ENCODE measurements at places on chromosomes 13 and 19. TPM values are rescaled to one million over a fixed set of nuclear protein-coding genes. Genes with fewer than 3 reads are reported as not detected.

DNA sequence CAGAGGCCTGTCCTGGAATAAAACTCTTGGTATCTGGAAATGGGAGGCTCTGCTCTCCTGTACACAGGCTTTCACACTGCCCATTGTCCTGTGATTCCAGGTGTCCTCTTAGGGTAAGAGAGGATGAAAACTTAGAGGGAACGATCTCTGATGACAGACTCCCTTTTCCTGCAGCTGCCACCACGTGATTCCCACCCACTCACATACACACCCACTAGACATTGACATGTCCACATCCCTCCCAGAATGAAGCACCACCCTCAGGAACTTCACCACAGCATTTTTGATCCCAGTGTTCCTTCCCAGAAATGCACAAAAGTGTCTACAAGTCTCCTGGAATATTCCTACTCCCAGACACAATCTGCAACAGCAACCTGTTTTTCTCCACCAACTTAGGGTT lies 8.2 kb downstream of the ZNF429 start:
- H3K27ac ChIP-seq, result no peak overlapping the region
- no peaks in the 10 kb centered on the region for H3K4me1 ChIP-seq
- no peak overlapping the region for H3K4me3 ChIP-seq
- peaks cover 18% of the 10 kb centered on the region for H3K36me3 ChIP-seq
- no peaks in the 10 kb centered on the region for H3K27me3 ChIP-seq

The PTH2 gene
- not detected for total RNA-seq

The TEX101 gene
- total RNA-seq, result not detected

The FUT2 gene
- total RNA-seq, result 42.0 TPM

The CD177 gene
- total RNA-seq, result 11.3 TPM

The EPS8L1 gene
- 32.3 TPM for total RNA-seq

GRCh38 chr19:28563964-28564921 lies 648.7 kb downstream of the UQCRFS1 start:
- H3K27ac ChIP-seq, result no peak overlapping the region
- no peaks in the 10 kb centered on the region for H3K4me1 ChIP-seq
- DNase-seq, result no peak
- H3K4me3 ChIP-seq, result no peak overlapping the region

- H3K36me3 ChIP-seq, result peaks cover 13% of the 10 kb centered on the region
- H3K27ac ChIP-seq, result peak overlapping the region; percentile 93
- no peak for DNase-seq
- H3K4me3 ChIP-seq, result no peak overlapping the region
Observed at GRCh38 chr19:11136400-11137101, 19.0 kb downstream of the SPC24 start.

All from stomach (tissue), 19 donors.